Hippocampal formation (tissue), 2 donors: ENCODE measurements at places on chromosomes 12 and 14.

DNA sequence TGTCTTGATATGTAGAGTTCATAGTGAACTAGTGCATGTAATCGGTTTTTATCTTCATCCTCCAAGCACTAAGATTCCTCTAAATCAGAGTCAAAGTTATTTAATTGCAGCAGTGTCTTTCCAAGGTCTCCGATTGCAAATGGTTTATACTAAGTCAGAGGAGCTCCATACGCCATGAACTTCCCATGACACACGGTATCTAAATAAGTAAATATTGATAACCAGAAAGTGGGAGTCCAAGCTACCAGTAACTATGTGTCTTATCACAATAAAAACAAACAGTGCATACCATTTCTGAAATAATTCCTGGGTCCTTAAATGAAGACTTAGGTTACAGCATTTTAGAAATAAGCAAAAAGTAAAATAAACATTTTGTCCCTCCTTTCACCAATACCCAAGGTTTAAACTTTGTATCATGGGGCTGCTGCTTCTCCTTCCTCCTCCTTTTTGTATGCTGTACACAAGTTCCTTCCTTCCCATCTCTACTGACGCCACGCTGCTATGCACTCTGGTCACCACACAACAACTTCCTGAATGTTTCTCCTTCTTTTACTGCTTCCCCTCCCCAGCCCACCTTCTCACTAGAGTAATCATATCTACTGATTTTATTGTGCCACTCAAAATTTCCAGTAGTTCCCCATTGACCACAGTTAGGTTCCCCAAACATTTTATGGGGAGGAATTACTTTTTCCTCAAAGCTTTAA, 10.7 kb downstream of the NR1H4 start:
- DNase-seq: no peak

DNA sequence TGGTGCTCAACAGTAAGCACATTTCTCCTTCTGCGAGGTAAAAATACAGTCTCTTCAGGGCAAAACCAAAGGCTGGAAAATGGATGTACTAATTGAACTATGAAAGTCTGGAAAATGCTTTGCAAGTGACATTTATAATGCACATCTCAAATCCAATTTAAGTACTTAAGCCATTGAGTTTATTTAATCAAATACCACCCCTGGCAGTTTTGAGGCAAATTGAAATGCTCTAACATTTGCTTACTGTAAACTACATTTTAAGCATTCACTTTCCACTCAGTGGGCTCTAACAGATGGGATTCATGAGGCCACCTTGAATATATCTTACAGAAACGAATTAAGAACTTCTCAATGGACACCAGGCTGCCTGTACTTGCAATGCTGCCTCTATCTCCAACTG, 69.7 kb downstream of the HELB start:
- DNase-seq: no peak

- DNase-seq: no peak
Measured at GRCh38 chr12:90972226-90972625, 17.2 kb upstream of the CCER1 start.

DNA sequence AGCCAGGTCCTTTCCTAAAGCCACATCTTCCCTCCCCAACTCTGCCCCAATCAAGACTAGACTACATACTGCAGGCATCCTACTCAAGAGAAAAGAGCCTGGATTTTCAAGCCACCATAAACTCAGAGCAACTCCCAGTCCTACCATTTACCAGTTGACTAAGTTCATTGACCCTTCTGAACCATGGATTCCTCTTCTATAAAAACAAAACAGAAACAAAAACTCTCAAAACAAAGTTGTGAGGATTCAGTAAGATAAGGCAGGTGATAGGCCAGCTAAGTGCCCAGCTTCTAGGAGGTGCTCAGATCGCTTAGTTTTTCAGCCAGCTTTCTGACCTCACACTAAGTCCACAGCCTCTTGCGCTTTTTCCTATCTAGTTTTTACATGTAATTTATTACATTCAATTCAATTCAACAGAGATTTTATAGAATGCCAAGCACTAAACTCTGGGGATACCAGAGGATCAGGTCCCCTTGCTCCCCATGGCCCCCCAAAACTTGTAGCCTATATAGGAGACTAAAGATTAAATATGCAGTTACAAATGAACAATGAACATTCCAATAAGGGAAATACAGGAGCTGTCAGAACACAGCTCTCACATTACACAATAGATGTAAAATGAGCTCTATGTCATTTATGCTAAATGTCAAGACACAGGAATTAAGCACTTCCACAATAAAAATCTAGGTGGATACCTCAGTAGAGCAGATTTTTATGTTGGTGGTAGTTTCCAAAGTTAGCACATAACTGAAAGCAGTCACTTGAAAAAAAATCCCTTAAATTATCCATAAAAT, 104.5 kb upstream of the EGLN3 start:
- no peak for DNase-seq

GRCh38 chr12:12899530-12900380, 8.4 kb downstream of the GPRC5A start:
- no peak for DNase-seq

- no peak for DNase-seq
Measured at GRCh38 chr12:68037616-68038255, 48.5 kb downstream of the IFNG-AS1 start.

- DNase-seq: no peak
Measured at GRCh38 chr14:32300136-32300535, 29.0 kb upstream of the AKAP6 start.

- no peak for DNase-seq
Measured at GRCh38 chr14:52069307-52070050, 620 bp upstream of the NID2 start.

DNA sequence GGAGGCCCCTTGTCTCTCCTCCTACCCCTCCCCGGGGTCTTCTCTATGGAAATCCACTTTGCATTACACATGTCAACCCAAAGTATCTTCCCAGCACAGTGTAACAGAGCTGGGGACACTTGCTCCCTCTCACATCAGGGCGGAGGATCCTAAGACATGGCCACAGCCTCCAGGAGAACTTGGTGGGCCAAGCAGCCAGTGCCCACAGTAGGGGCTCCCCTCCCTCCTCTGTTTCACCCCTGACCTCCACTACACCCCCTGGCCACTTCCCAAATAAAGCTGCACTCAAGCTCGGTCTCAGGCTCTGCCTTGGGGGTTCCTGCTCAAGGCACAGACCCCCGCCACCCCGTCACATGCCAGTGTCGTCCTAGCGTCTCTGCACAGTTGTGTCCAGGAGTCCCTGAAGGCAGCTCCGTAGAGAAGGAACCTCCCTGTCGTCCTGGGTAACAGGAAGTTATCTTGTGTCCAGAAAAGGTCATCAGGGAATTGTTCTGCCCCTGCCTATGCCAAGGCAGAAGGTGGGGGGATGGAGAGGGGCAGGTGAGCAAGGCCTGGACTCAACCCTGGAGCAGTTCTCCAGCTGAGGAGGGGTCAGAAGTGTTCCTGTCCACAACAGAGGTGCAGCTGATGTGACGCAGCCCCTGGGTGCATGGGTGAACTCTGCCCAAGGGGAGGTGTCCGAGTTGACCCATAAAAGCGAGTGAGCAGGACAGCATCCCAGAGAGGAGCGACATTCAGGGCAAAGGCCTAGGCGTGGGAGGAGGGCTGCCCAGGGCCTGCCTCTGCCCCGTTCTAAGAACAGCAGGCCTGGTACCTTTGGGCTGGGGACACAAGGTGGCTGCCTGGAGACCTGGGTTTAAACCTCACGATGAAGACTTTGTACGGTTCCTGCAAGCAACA, 25.5 kb downstream of the DIO3 start:
- no peak for DNase-seq

DNA sequence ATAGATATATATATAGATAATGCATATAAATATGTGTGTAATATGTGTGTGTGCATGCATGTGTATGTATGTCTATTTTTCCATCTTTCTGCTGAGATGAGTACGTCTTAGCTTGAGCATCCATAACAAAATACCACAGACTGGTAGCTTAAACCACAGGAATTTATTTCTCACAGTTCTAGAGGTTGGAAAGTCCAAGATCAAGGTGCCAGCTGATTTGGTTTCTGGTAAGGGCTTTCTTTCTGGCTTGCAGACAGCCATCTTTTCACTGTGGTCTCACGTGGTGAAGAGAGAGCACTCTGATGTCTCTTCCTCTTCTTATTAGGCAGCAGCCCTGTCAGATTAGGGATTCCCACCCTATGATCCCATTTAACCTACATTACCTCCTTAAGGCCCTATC, 47.3 kb downstream of the ACSM4 start:
- no peak for DNase-seq

GRCh38 chr12:12099102-12099501, 28.4 kb downstream of the BCL2L14 start:
- DNase-seq: no peak

DNA sequence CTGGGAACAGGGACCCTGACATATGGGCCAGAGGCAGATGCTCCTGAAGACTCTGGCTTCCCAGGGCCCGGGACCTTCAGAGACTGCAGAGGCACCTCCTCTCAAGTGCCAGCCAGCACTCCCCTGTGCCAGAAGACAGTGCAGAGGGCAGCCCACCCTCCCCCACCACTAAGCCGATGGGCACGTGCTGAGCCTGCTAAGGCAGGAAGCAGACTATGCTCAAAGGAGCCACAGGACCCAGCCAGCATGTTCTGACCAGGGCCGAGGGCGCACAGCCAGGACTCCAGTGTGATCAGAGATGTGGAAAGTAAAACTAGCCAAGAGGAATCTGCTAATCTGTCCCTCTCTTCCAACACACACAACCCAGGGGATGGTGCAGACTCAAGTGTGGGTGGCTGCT, 29.8 kb downstream of the DIO3 start:
- DNase-seq: no peak
